ENCODE measurements at places on chromosomes 2 and 18.

GRCh38 chr2:5921081-5921642, 229.0 kb downstream of the SOX11 start:
- DNase-seq = no peak

DNA sequence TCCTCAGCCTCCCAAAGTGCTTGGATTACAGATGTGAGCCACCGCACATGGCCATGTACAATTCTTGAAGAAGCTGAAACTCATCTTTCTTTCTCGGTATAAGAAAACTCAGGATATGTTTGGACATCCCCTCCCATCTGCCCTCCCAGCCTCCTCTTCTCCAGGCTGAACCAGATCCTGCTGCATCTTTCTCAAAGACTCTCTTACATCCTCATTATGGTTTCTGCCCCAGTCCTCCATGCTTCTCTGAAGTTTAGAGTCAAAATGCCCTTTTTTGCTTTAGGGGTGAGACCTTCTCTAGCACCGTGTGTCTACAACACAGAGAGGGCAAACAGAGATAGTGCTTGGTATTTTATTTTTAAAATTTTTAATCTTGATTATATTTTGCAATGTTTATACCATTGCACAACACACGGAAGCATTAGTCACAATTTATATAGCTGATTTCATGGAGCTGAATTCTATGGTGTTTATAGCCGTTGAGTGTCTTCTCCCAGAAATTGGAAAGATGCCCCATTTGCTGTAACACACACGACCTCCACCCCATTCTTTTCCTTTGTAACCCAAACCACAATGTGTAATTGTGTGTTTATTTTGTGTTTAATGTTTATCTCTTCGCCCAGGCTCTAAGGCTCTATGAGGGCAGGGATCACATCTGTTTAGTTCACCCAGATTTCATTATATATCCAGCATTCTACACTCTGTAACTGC, 206.0 kb upstream of the TNP1 start:
- no peak for DNase-seq

- no peak for DNase-seq
Measured at GRCh38 chr2:240482141-240482540, 46.7 kb downstream of the GPC1 start.

- DNase-seq = no peak
Measured at GRCh38 chr2:30482011-30482410, 35.0 kb downstream of the LCLAT1 start.

GRCh38 chr2:16185801-16186272, 245.5 kb downstream of the MYCN start:
- DNase-seq = no peak

DNA sequence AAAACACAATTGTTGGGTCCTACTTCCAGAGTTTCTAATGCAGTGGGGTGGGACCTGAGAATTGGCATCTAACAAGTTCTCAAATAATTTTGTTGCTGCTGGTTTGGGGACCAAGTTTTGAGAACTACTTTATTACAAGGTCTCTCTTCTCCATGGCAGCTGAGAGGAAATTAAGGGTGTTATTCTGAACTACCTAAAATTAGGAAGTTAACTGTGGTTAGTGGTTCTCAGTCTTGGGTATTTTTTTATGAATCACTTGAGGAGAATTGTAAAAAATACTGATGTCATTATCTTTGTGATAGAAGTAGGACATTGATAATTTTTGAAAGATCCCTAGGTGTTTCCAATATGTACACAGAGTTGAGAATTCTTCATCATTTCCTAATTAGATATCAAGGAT, 210.2 kb downstream of the MC4R start:
- no peak for DNase-seq

DNA sequence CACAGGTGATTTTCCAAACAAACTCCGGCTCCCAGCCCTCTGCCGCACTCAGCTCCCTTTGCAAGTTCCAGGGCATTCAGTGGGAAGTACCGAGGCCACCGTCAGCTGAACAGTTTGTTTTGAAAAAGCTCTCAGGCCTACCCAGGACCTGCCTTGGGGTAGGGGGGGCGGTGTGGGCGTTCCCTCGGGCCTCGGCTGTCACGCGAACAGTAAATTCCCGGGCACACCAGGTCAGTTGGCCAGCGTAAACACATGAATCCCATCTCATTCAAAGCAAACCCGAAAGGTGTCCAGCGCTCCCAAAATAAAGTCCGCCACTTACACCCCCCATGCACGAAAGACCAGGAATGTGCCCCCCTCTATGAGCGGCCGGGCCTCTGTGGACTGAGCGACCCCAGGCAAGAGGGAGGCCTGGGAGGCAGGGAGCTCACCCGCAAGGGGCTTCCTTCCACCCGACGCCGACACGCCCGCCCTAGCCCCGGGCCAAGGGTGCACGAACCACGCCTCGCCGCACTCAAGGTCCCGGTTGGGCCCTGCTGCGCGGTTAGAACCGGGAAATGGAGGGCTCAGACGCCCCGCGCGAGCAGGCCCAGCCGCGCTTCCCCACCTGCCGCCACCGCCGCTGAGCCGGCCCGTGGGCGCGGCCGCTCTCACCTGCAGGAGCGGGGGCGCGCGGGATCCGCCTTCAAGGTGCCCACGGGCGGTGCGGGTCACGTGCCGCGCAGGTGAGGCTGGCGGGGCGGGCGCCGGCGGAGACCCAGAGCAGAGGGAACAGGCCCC, at the start of gene WDSUB1:
WDSUB1 (minus strand) TSS at position 775 of the 780 bp plus-strand sequence. CDS start 3,634 bp downstream, outside the sequence.
- DNase-seq = peak; percentile 27

DNA sequence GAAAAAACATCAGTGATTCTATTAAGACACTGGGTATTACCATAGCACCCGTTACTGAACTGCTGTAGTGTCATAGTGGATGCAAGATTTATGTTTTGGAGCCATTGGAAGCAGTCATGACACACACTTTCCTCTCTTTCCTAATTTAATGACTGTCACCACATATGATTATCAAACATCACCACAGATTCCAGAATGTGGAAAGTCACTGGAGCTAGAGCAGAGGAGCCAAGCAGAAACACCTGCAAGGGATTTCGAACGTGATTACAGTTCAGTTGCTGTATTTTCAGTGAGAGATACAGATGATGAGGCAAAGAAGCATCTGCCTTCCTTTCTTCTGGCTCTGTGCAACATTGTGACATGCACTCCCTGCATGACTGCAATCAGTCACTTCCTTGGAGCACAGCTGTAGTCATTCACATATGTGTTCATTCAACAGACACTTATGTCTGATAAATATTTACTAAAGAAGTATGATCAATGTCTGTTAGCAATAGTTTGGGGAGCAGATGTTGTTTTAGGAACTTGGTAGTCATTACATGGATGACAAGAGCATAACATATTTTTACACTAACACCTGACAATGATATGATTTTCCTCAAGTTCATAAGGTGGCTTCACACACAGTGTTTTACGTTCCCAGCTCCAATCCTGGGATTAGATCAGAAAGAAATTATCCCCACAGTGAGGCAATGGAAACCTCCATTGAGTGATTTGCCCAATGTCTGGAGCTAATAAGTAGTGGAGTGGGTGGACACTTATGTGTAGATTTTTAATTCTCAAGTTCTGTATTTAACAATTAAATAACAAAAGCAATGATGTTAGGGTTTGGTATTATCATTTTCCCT, 416.6 kb downstream of the PLCL1 start:
- no peak for DNase-seq

DNA sequence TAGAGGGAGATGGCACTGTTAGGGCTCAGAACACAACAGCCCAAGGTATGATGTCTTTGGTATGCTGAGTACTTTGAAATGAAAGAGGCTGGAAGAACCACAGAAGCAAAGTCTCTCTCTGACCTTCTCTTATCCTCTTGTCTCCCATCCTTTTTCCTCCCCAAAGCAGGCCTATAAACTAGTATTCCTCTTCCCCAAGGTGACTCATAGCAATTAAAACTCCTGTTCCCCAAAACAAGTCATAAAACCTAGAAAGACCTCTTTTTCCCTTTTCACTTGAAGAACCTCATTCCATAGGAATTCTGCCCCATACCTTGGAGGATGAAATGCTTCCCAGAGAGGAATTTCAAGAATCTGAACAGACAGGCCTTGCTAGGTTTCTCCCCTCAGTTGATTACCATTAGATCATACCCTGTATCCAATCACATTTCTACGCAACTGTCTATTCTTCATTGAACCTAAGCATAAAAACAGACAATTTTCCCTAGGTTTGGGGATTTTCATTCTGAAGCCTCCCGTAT, 25.7 kb downstream of the MDH1 start:
- no peak for DNase-seq

DNA sequence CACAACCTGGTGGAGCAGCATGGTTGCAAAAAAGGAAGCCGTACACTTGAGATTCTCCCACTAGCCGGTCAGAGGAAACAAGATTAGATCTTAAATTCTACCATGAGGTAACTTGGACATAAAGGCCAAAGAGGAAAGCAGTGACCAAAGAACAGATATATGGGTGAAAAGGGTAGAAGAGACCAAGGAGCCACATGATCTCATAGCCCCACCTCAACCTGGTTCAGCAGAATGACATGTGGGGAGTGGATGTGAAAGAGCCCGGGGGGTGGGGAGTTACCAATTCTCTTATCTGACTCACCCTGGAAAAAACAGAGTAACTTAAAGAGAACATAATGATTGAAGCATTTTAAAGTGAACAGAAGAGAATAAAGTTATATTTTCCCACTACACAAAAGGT, 683.0 kb downstream of the DSC3 start:
- no peak for DNase-seq

DNA sequence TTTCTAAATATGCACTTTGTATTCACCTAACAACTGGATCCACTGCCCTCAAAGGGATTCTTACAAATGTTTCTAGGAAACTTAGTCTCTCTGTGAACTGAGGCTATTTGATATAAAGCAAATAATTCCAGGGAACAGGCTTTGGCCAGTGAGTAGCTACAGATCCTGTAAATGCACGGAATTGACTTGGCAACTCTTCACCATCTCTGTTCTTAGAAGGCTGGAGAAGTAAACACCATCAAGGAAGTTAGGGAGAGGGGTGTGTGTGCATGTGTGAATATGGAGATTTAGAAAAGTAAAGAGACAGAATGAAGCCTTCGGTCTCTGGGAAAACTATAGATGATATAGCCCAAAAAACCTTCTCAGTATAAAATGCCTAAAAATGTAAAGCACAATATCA, 10.7 kb downstream of the CIDEA start:
- no peak for DNase-seq

- no peak for DNase-seq
Measured at GRCh38 chr2:203077451-203077850, 62.8 kb downstream of the NBEAL1 start.

GRCh38 chr2:219557791-219558785, 13.3 kb downstream of the OBSL1 start:
- DNase-seq = no peak

DNA sequence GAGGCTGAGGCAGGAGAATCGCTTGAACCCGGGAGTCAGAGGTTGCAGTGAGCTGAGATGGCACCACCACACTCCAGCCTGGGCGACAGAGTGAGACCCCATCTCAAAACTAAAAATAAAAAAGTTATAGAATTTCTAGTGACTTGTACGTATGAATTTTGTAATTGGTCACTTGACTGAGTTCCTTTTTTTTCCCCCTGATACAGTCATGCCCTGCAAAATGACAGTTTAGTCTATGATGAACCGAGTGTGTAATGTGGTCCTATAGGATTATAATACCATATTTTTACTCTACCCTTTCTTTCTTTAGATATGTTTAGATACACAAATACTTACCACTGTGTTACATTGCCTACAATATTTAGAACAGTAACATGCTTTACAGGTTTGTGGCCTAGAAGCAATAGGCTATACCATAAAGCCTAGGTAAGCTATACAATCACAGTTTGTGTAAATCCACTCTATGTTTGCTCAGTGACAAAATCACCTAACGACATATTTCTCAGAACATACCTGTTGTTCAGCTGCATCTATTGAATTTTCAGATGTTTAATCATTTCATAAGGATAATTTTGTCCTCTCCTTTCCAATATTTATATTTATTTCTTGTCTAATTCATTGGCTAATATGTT, 25.4 kb downstream of the SOCS6 start:
- no peak for DNase-seq

DNA sequence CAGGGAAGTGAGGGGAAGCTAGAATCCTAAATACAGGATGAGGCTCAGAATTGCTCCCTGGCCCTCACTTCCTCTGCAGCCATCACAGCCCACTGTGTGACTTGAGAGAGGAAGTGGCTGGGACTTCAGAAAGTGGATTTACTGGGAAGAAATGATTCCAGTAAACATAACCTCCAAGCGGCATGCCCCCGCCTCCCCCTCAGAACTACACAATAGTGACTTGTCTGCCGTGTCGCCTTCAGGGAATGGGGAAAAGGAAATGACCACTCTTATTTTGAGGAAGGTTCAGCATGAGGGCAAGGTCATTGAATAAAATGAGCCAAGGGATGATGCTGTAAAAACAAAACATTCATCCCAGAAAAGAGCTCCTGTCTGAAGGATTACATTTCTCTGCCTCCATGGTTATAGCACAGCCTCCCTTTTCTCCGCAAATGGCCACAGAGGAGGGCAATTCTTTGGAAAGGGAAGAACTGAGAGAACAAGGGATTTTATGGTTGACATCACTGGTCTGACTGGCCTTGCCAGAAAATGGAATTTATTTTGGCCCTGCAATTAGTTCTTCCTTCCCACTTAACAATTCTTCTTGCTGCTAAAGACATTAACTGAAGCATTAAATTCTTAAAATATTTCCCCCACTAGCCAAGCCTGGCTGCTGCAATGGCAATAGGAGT, 78.9 kb upstream of the DAPL1 start:
- DNase-seq = no peak
